ENCODE measurements at places on chromosomes 4 and X.

DNA sequence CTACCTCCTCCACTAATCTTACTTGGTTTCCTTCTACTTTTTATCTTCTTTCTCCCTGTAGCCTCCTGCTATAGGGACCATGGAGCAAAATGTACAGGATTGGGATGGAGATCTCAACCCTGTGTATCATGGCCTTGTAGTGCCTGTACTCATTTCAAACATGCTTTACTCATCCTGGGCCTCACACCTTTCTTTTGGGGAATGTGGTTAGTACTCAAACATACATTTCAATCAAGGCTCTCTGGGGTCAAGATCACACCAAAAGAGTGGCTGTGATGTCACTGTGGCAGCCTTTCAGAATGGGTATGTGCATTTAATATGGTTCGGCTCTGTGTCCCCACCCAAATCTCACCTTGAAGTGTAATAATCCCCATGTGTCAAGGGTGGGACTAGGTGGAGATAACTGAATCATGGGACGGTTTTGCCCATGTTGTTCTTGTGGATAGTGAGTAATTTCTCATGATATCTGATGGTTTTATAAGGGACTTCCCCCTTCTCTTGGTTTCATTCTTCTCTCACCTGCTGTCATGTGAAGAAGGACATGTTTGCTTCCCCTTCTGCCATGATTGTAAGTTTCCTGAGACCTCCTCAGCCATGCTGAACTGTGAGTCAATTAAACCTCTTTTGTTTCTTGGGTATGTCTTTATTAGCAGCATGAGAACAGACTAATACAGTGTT, 205.1 kb downstream of the RASL11B start:
- DNase-seq: no peak

DNA sequence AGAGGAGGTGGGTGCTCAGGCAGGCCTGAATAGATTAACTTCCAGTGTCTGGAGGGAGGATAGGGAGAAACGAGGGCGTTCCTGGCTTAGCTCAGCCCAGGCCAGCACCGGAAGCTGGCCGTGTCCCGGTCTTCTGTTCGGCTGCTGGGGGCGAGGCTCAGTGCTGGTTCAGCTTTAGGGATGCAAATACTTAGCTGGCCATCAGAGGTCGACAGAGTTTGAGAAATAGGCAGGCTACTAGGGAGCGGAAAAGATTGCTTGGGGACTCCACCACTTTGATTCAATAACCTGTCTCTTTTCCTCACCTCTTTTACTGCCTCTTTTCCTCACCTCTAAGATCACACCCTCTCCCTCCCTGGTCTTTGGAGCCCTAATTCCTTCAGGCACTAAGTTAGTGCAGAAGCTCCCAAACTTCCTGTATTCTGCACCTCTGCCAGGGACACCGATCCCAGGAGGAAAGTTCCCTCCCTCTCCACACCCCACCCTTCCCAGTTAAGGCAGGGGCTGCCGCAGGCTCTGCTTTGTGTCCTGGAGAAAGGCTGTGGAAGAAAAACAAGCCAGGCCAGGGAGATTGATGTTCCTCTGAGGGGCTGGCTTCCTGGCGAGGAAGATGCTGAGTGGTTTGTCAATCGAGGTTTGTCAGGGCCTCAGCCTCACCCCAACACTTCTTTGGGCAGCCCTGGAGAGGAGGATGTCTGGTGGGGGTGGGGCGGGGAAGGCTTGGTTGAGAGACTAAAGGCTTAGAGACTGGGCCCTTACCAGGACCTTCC, 6.0 kb upstream of the EFNB1 start:
- peak; percentile 27 for DNase-seq

- no peak for DNase-seq
Observed at GRCh38 chr4:59823311-59823710, 1376.8 kb upstream of the ADGRL3 start.

DNA sequence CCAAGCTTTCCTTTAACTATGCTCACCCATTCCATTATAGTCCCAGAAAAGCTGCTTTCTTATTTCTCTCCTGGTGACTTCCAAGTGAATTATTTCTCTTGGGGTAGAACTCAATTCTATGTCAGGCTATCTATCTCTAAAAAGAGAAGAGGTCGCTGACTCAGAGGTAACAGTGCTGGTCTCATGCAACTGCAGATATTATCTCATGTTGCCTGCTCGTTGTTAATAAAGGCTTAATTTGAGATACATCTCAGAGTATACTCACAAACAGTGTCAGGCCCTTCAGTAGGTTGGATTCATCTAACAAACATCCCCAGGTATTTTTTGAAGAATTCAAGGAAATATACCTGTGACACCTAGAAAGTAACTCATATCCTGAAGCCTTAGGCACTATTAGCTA, 2.7 kb downstream of the TMEM154 start:
- DNase-seq: no peak

DNA sequence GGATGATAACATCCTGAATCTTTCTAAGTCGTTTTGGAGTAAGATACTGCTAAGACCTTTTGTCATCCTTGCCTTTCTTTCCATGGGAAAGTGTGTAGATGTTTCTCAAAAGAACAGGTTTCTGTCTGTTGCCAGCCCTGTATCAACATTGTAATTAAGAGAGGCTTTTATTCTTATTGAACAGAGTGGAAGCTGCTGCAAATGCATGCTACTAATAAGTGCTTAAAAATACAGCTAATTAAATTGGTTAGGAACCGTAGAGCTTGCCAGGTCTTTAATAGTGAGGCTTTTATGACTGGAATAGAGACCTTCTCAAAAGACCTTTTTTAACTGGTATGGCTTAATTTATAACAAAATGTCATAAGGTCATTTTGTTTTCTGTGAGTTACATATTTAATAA, 34.4 kb downstream of the INTU start:
- DNase-seq: no peak

GRCh38 chr4:177235026-177235425, 74.6 kb upstream of the NEIL3 start:
- DNase-seq: no peak

- no peak for DNase-seq
Observed at GRCh38 chr4:24970191-24970590, 57.3 kb upstream of the CCDC149 start.

- no peak for DNase-seq
Observed at GRCh38 chr4:34261799-34262314, 1982.5 kb downstream of the ARAP2 start.
